Stimulated activated CD4-positive, alpha-beta T cell treated with anti-CD3 and anti-CD28 coated beads, Interleukin-15, amount 100 ng/mL, for 1 hour (primary cell): ENCODE measurements at places on chromosomes 6 and 20.
A peak's percentile ranks its signal among the peaks of the same experiment; 100 is the strongest.

DNA sequence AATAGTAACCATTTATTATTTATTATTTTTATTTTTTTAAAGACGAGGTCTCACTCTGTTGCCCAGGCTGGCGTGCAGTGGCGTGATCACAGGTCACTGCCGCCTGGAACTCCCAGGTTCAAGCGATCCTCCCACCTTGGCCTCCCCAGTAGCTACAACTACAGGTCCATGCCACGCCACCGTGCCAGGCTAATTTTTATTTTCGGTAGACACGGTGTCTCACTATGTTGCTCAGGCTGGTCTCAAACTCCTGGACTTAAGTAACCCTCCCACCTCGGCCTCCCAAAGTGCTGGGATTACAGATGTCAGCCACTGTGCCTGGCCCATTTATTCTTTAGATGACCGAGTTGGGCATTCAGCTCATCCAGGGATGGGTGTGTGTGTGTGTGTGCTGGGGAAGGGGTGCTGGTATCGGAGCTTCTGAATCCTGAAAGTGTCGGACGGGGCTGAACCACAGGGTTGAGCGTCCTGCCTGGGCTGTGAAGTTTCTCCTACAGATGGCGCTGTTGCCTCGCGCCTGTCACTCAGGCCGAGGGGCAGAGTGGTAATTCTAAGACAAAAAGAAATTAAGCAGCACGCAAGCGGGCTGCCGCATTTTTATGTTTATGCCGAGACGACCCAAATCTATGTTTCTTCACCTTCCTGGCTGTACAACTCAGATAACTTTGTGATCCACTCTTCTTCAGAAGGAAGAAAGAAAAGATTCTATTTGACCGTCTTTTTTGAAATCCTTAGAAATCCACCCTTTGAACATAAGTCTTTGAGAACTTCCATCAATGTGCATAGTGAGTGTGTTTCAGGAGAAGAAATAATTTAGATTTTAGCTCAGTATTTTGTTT, 252.8 kb downstream of the CDH26 start:
- DNase-seq: peak; percentile 12

GRCh38 chr6:29708432-29709179, 14.6 kb upstream of the HLA-F start:
- DNase-seq: peak; percentile 38

DNA sequence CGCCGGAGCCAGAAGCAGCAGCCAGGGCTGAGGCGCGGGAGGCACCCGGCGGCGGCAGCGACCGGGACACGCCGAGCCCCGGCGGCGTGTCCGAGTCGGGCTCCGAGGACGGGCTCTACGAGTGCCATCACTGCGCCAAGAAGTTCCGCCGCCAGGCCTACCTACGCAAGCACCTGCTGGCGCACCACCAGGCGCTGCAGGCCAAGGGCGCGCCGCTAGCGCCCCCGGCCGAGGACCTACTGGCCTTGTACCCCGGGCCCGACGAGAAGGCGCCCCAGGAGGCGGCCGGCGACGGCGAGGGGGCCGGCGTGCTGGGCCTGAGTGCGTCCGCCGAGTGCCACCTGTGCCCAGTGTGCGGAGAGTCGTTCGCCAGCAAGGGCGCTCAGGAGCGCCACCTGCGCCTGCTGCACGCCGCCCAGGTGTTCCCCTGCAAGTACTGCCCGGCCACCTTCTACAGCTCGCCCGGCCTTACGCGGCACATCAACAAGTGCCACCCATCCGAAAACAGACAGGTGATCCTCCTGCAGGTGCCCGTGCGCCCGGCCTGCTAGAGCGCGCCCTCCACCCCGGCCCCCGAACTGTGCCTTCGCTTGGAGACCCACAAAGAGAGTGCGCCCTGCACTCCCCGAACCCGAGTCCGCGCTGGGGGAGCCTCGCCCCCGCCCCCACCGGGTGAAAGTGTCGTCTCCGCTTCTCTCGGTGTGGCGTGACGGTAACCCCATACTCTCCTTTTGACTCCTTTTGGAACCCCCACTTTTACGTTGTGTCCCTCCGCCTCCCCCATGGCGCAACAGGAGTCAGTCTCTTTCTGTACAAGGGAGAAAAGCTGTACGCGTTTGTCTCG, 1.6 kb downstream of the INSM1 start:
- DNase-seq: no peak

- DNase-seq: no peak
Observed at GRCh38 chr20:50110141-50111047, 2.6 kb downstream of the UBE2V1 start.

- no peak for DNase-seq
Observed at GRCh38 chr6:98877250-98877649, 42.9 kb downstream of the POU3F2 start.

GRCh38 chr20:37270576-37271420, 9.2 kb upstream of the GHRH start:
- no peak for DNase-seq

GRCh38 chr6:106858653-106859092, 115.9 kb downstream of the CD24 start:
- no peak for DNase-seq

- no peak for DNase-seq
Observed at GRCh38 chr6:146997062-146997461, 207.2 kb upstream of the STXBP5 start.

DNA sequence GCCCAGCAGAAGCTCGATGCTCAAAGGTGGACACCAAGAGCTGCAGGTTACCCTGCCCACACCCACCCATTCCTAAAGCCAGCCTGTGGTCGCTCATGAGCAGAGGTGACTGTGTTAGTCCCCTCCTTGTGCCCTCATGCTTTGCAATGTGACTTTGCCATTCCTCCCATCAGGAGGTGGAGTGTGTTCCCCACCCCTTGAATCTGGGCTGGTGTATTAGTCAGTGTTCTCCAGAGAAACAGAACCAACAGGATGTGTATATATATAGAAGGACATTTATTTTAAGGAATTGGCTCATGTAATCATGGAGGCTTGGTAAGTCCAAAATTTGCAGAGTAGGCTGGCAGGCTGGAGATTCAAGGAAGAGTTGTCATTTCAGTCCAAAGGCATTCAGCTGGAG, 54.4 kb upstream of the RNF24 start:
- DNase-seq: no peak

GRCh38 chr20:19784511-19785172, 26.6 kb downstream of the RIN2 start:
- DNase-seq: no peak

DNA sequence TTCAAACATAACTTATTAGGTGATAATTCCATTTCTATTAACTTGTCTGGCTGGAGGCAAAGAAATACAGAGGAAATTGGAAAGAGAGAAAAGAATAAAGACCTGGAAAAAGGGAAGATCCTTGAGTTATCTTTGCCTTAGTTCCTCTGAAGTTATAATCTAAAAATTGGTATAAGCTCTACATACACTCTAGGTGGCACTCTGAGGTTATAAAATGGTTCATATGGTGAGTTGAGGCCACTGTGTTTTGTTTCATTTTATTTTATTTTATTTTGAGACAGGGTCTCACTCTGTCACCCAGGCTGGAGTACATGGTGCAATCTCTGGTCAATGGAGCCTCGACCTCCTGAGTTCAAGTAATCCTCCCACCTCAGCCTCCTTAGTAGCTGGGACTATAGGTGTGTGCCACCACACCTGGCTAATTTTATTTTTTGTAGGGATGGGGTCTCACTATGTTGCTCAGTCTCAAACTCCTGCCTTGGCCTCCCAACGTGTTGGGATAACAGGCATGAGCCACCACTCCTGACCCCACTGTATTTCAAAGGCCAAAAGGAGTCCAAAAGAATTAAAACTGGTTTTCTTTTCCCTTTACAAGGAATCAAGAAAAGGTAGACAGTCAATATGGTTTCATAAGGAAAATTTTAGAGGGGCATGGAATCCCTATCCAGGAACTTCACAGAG, 19.4 kb downstream of the GPX6 start:
- DNase-seq: no peak

GRCh38 chr6:163751032-163751525, 336.6 kb downstream of the QKI start:
- DNase-seq: no peak

GRCh38 chr20:25325997-25326396, 64.6 kb downstream of the ABHD12 start:
- no peak for DNase-seq

DNA sequence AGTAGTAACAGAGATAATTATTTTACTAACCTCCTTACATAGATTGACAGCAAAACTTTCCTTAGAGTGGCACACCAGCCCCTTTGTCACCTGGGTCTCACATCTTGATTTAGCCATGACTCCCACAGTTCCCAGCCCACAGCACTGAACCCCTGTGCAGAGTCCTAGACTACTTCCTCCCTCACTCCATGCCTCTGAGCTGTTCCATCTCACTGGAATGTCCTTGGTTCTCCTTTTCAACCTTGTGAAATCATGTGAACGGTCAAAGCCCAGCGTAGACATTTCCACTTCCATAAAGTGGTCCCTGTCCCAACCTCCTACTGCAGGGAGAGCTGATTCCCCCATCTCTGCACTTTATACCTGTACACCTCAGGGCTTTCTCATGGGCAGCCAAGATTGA, 19.7 kb downstream of the CGA start:
- no peak for DNase-seq

- no peak for DNase-seq
Observed at GRCh38 chr6:133312006-133312405, 70.8 kb downstream of the EYA4 start.

- DNase-seq: no peak
Observed at GRCh38 chr6:105609375-105609991, 206.6 kb upstream of the PREP start.

DNA sequence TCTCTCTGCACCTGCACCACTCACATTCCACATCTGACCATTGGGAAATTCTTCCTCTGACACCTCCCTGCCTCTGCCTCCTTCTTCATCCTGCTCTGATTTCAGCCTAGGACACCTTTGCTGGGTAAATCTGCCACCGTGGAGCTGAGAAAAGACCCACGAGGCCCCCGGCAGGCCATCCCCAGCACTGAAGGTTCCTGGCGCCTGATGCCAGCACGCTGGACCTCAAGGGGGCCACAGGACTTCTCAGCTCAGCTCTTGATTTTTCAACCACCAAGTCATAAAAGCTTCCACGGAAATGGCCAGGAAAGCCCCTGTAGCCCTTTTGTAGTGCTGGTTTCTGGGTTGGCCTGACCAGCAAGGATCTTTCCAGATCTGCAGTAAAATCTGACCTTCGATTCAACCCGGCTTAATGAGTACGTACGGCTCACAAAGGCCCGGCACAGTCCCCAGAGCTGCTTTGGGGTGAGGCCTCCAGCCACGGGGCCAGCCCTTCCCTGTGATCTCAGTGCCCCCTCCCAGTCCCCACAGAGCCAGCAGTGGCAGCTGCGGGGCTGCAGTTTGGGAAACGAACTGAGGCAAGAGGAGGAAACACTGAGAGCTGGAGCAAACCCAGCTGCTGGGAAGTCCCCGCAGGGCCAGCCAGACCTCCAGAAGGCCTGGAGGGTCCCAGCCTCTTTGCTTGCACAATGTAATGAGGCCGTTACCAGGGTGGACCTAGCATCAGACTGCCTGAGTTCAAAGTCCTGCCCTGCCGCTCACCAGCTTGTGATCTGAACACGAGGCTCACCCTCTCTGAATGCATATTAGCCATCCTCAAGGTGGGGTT, 157.5 kb downstream of the BMP7 start:
- no peak for DNase-seq

GRCh38 chr20:50567860-50568548, 57.8 kb downstream of the PTPN1 start:
- no peak for DNase-seq

GRCh38 chr6:98904096-98904495, 43.6 kb downstream of the FBXL4 start:
- no peak for DNase-seq

DNA sequence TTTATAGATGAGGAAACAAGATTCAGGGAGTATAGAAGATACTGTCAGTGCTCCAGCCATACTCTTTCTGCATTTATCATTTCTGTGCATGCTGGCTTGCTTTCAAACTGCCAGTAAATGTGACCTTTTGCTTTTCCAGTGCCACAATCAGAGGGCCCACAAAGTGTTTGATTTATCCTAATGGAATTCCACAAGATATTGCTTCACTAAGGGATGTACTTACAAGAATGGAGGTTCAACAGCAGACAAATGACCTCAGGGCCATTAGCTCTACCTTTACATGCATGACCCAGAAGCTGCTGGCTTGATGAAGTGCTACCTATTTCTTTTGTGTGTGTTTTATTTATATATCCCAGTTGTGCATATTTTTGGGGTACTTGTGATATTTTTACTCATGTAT, 171.5 kb upstream of the GRIK2 start:
- no peak for DNase-seq

DNA sequence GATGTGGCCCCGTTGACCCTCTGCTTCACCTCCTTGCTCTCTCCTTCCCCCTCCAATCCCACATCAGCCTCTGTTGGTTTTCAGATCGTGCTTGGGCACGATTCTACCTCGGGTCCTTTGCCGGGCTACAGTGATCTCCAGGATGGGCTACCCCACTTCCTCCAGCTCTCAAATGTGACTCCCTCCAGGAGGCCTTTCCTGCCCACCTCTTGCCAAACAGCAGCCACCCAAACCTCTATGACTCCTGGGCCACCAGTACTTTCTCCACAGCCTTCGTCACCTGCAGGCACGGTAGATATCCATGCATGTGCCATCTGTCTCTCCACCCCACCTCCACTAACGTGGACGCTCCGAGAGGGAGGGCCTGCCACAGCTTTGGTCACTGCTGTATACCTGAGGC, 55.9 kb upstream of the NXT1 start:
- no peak for DNase-seq

GRCh38 chr6:1087154-1087843, 224.6 kb upstream of the FOXQ1 start:
- no peak for DNase-seq

DNA sequence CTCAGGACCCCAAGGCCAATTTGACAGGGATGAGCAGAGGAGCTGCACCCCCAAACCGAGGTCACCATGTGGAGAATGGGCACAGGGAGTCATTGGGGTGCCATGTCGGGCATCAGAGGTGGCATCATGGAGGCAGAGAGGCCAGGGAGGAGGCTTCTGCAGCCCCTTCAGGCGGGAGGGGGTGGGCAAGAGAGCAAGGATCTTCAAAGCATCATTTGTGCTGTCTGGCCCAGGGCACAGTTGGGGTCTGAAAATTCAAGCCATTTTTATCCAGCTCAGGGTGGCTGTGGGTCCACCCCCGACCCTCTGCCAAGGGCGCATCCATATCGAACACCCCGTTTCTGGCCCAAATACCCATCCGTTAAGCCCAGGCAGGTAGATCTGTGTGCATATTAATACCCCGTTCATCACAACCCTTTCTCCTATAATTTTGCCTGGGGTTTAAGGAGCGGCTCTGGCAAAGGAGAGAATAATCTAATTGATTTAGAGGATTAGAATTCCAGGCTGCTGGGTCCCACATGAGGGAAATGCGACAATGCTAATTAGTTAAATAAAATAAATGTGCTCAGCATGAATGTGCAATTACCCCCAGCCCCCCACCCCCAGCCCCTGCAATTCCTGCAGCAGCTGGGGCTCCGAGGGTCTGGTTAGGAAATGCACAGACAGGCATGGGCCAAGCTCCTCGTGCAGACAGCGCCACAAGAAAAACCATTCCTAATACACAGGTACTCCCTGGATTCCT, 31.9 kb downstream of the VSTM2L start:
- DNase-seq: no peak

- DNase-seq: no peak
Observed at GRCh38 chr20:61817575-61817974, 248.1 kb downstream of the TAF4 start.

- DNase-seq: no peak
Observed at GRCh38 chr20:25289886-25290597, 42.2 kb downstream of the PYGB start.

- no peak for DNase-seq
Observed at GRCh38 chr6:84979541-84979940, 215.1 kb upstream of the TBX18 start.

- DNase-seq: no peak
Observed at GRCh38 chr6:56899311-56899710, 55.6 kb upstream of the BEND6 start.
